ENCODE measurements at places on chromosomes 16 and 17.

GRCh38 chr16:1458336-1458976, 14.1 kb upstream of the CCDC154 start:
- DNase-seq, result no peak

DNA sequence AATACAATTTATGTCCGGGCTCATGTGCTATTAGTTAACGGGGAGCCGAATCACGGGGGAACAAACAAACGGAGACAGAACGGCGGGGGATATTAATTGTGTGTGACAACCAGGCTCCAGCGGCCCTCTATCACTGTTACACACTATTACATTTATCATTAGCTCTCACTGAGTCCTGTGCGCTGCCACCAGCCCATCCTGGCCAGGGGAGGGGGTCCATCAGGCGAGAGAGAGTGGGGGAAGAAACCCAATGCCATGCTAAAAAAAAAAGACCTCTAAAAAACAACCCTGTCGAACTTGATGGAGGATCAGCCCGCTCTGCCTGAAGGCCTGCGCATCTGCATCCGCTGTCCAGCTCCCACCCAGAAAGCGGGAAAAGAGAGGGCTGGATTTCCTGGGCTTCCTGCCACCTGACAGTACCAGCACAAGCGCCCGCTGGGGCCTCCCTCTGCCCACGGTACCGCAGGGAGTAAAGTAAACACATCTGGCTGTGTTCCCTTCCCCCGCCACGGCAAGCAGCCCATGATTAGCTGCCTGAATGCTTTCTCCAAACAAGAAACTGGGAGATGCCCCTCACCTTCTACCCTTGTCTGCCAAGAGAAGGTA, 41.7 kb downstream of the PIPOX start:
- DNase-seq, result no peak

DNA sequence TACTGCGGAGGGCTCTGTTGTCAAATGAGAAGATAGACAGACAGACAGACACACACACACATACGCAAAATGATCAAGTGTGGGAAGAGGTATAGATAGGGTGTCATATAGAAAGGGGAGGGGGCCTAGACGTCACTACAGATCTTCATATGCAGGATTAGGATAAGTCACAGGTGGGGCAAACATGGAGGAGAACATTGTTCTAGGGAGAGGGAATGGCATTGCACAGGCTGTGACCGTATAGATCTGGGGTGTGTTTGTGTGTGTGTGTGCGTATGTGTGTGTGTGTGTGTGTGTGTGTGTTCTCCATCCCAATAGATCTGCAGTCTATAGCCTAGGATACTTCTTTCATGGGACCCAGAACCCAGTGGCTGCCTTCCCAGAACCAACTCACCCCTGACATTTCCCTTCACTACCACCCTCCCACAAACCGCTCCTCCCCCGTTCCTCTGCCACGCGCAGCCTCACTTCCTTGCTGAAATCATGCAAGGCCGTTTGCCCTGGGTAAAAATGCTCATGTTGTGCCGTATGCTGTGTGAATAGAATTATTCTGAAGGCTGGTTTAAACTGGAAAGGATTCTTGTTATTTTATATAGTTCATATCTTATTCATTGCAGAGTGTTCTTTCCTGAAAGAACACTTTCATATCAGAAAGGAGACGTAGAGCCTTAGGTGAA, 50.5 kb upstream of the CCL1 start:
- no peak for DNase-seq

- no peak for DNase-seq
These were observed 29.7 kb downstream of the CUEDC1 start for GRCh38 chr17:57925361-57925990.

DNA sequence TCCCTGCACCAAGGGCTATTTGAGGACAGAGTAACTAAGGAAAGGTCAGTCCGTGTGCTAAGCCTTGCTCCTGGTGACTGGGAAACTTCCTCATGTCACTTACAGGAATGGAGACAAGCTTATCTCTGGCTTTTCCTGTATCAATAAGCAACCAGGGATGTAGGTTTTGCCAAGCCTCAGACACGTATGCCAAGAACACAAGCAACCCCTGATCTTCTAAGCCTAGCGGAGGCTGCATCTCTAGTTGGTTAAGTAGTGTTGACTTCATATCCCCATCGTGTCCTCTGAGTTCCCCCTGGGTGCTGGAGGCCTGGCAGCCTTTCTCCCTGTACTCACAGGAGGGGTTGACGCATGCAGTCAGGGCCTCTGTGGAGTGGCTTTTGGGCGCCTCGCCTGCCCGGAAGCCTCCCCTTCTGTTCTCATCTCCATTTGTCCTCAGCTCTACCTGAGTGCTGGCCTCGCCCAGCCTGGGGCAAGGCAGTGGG, 1.4 kb upstream of the C1QTNF1 start:
- no peak for DNase-seq

DNA sequence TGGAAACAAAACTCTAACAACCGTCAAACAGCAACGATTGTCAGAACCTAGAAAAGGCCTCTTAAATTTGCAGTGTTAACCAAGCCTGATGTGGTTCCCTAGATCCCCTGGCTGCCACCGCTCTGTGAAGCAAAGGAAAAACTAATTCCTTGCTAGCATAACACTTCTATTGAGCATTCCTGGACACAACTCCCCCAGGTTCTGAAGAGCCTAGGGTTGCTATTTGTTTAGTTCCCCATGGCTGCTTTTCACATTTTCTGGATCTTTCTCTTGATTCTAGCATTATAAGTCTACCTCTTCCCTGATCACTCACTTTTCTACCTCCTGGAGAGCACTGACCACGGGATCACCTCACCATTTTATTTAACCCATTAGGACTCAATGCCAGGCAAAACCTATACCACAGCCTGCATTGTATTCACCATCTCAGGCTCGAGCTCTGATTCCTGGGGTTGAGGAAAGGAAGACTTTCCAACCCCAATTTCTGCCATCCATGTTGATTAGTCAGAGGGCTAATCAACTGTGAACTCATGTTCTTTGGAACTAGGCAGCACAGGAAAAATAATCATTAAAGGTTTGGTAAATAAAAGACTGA, 692 bp upstream of the KCNJ16 start:
- no peak for DNase-seq

- no peak for DNase-seq
These were observed 19.3 kb downstream of the NMRAL1 start for GRCh38 chr16:4455081-4455480.

DNA sequence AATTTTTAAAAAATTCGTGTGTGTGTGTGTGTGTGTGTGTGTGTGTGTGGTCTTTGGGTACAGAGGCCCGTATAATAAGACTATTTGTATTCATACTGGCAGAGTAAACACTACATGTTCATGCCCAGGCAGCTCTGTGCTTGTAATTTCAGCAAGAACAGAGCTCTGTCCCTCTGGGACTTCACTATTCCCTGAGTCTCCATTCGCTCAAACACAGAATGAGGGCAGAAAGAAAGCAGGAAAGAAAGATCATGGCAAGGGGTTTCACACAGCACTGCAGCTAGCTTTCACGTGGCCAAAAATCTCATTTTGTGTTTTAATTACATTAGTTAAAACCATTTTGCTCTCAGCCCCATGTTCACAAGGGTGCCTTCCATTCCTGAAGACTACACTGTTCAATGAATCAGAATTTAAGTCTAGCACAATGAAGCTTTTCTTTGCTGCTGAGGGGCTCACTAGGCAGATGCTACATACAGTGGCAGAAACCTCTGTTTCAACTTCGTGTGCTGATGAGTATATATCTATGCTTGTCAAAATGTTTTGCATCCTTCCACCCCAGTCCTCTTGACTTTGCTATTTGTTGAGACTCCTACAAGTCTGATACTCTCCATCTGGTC, 198.4 kb upstream of the C17orf78 start:
- DNase-seq, result no peak

DNA sequence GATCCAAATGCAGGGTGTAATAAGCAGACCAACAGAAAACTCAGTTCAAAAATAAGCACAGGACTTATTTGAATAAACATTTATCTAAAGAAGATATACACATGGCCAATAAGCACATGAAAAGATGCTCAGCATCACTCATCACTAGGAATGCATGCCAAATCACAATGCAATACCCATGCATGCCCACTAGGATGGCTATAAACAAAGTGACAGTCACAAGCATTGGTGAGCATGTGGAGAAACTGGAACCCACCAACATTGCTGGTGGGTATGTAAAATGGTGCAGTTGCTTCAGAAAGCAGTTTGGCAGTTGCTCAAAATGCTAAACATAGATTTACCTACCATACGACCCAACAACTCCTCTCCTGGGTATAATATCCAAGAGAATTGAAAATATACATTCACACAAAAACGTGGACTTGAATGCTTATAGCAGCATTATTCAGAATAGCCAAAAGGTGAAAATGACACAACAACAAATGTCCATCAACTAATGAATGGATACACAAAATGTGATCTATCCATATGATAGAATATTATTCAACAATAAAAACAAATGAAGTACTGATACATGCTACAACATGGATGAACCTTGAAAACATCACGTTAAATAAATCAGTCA, 20.1 kb downstream of the UBE2O start:
- DNase-seq, result no peak

GRCh38 chr17:35560703-35561102, at the start of gene SLFN14:
TSS of gene SLFN14 (minus strand) at chr17:35560819. CDS start at chr17:35558062, 2,757 bp downstream.
- DNase-seq, result no peak

DNA sequence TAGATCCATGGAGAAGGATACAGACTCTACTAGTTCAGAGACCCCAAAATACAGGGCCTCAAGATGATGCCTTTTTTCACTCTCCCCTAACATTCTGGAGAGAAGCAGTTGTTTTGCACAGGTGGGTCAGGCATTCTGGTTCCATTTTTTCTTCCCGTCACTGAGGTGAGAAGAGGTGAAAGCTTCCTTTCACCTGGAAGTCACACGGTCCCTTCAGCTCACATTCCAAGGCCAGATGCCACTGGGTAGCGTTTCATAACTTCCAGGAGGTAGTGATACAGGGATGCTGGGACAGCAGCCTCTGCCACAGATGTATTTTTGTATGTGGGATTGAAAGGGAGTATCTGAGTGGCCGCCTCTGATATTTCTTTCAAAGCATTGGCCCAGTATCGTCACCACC, 1.9 kb downstream of the CDK10 start:
- DNase-seq, result no peak

- DNase-seq, result peak; percentile 75
These were observed at the start of gene PIEZO1 for GRCh38 chr16:88785106-88785924. TSS of gene PIEZO1 (minus strand) at chr16:88785220. CDS start at chr16:88784964, 256 bp downstream.

DNA sequence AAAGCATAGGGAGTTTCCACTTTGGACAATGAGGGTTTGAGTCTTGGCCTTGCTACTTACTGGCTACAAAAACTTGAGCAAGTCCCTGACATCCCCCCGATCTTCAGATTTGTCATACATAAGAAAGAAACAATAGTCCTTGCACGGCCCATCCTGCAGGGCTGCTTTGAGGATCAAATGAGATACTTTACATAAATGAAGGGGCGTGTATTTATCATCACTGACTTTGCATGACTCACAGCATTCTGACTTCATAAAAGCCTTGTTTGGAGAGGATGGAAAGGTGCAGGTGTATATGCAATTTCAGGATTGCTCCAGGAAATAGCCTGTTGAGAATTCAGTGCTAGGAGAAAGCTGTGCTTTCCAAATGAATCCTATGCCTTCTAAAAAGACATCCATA, 465.0 kb upstream of the MAF start:
- DNase-seq, result no peak

DNA sequence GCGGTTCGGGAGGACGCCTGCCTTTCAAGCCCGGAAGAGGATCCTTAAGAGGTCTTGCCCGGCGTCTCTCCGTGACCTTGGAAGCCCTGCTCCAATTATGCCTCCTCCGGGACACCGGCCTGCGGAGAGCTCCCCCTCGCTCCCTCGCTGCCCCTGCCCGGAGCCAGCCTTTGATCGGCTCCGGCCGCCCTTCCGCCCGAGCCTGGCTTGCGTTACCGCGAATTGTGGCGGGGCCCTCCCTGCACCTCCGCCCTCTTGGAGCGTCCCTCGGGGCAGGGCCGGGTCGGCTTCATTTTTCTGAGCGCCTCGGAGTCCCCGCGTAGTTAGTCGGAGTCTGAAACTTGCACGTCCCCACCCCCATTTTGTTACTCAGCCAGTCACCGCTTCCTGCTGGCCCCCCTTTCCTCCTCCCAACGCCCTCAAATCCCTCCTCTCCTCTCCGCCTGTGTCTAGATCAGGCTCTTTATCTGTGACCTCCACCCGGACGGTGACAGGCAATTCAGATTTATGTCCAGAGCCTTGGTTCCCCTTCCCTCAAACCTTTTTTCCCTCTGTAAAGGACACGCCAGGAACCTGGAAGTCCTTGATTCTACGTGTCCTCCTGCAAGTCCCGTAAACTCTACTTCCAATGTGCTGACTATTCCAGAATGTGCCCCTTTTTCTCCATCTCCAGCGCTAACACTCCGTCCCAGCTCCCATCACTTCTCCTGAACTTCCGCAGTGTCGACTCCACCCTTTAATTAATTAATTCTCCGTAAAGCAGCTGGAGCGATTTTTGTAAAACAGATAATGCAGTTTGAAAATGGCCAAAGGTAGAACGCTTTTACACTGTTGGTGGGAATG, 569 bp upstream of the RABEP2 start:
- DNase-seq, result peak; percentile 60

DNA sequence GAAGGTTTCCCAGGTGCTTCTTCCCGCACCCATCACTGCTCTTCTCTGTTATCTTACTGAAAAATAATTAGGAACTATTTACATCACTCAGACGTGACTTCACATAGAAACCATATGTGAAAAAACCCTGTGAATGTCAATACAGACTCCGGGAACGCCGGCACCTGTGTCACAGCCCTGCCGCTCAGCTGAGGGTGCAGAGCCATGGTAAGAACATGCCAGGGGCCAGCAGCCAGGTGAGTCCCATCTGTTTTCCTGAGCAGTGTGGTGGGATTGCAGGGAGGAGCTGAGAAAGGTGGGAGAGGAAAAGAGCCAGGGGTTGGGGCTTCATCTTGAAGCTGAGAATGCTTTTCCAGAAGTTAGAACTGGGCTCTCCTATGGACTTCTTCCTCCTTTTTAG, 13.7 kb downstream of the FOXF1 start:
- no peak for DNase-seq

GRCh38 chr17:58336456-58337209, 8.0 kb upstream of the TSPOAP1 start:
- no peak for DNase-seq

GRCh38 chr16:27460213-27460612, 58.2 kb downstream of the IL21R start:
- DNase-seq, result no peak

DNA sequence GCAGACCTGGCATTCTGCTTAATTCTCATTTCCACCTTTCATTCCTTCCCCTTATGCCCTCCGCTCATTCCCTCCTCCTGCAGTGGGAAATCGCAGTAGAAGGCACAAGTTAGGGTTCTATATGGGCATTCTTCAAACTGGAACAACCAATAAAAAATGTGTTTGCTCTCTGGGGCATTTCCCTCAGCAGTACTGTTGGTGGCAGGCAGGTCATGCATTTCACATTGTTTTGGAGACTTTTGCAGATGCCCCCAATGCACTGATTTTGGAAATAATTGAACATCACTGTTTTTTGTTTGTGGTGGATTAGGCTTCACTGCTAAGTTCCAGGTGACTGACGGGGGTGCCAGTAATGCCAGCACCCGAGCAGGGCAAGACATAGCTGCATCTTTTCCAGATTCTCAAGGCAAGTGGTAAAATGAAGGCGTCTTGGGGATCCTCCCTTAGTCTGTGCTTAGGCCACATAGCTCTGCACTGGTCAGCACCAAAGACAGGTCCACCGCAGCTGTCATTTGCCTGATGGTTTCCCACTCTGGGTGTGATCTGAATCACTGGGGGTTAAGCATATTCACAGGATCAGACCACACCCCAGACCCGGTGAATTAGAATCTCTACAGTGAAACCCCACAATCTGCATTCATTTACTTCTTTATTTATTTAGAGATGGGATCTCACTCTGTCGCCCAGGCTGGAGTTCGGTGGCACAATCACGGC, 304.5 kb downstream of the CPPED1 start:
- DNase-seq, result no peak

Measured in stimulated activated CD8-positive, alpha-beta memory T cell treated with anti-CD3 and anti-CD28 coated beads, Interleukin-2, amount 100 ng/mL, for 1 hour (primary cell).